GM10248 (cell line): ENCODE measurements at places on chromosomes 1 and 21.

DNA sequence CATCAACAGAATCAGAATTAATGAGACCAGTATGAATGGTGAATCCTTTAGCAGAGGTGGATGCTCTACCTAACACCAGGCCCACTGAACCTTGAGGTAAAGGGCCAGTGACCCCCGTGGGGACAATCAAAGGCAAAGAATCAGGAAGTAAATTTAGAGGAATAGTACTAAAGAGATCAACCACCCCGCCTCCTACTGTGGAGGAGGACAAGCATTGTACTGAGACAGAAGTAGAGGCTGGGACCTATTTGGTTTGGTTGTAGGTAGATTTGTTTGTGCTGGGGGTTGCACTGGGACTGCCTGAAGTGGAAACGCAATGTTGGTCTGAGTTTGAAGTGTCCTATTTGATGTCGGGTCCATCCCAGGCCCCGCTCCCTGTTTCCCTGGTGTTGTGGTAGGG, 9.5 kb downstream of the CD48 start:
- no peak for DNase-seq

- no peak for DNase-seq
Measured at GRCh38 chr1:189131576-189131975, 1346.1 kb downstream of the BRINP3 start.

GRCh38 chr21:14414932-14415508, 32.1 kb upstream of the HSPA13 start:
- DNase-seq: no peak

GRCh38 chr1:93328809-93329760, 16.6 kb upstream of the DR1 start:
- peak; percentile 18 for DNase-seq

GRCh38 chr1:156578055-156578454, 1.5 kb upstream of the TTC24 start:
- no peak for DNase-seq

- DNase-seq: no peak
Measured at GRCh38 chr1:81600363-81600762, 200.4 kb upstream of the ADGRL2 start.

DNA sequence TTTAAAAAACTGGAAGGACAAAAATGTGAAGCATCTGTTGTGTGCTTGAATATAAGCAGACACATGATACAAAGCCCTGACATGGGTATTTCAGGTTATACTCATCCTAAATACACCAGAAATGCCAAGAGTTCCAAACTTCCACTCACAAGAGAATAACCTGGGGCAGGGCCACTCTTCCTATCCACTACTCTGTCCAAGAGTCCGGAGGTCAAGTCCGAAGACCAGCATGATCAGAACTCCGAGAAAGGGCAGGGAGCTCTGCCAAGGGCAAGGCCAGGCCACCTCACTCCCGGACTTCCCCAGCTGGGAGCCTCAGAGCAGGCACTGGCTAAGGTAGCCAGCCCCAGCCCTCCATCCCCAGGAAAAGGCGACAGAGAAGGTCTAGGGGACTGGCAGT, 37.5 kb downstream of the HLCS start:
- no peak for DNase-seq

DNA sequence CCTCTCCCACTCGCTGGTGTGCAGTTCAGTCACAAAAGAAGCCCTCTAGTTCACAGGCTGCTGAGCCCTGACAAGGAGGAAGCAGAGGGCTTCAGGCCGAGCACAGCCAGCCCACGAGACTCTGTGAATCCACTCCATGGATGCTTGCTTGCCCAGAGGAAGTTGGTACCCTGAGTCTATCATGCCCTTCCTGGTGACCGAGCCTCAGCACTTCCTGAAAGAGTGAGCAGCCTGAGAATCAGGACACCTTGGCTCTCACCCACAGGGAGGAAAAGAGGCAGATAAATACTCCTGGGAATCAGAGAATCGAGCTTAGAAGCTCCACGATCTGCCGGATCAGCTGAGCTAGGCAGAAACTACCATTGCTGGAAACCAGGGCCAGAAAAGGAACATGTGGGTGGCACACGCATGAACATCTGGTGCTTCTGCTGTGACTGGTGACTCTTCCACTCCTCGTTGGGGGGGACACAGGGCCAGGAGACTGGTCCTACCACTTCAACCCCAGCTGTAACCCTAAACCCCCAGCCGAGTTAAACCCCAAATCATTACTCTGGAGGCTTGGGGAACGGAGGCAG, 376.3 kb upstream of the CAMK1G start:
- DNase-seq: no peak

GRCh38 chr1:155591770-155592169, 18.2 kb upstream of the MSTO1 start:
- DNase-seq: peak; percentile 57

DNA sequence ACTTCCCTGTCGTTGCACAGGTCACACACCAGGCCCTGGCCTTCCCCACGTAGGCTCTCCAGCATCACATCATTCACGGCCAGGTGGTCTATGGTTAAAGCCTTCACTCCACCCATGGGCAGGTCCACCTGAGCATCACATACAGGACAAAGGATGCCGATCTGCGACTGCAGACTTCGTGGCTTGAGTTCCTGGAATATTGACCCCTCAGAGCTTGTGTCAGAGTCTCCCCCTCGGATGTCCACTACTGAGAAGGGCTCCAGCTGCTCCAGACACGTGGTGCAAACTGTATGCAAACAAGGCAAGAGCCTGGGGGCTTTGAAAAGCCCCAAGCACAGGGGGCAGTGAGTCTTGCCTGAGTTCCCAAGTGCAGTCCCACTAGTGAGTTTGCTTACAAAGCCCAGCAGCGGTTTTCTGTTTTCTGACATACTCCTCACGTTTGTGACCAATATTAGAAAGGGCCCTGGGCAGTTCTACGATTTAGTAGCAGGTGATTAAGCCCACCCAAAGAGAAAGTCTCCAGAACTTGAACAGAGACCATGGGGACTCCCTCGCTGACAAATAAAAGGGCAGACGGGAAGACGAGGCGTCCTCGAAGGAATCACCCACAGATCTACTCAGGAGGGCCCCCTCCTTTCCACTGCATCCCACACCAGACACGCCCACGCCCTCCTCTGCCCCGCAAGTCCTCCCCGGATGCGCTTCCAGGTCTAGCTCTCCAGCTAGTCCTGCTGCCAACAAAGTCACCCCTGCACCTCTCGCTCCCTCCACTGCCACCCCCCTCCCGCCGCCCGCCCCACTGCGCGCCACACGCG, 568 bp downstream of the TRIM45 start:
- DNase-seq: no peak

DNA sequence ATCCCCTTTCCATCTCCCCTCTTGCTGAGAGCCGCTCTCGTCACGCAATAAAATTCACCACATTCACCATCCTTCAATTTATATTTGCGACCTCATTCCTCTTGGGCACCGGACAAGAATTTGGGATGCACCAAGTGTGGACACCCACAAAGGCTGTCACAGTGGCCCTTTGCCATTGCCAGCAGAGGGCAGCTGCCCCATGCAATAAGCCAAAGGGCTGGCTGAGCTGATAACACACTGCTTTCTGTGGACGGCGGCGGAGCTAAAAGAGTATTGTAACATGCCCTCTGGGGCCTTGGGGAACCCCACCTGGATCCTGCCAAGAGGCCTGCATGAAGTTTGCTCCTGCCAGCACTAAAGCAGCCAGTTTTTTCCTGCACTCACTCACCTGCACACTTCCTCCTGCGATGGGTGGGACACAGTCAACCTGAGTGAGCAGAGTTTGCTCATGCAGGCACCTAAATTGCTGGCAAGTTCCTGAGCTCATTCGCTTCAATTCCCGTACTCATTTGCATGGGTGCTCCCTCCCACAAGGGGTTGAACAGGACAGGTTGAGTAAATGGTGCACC, 792.3 kb upstream of the ADAMTS5 start:
- no peak for DNase-seq

DNA sequence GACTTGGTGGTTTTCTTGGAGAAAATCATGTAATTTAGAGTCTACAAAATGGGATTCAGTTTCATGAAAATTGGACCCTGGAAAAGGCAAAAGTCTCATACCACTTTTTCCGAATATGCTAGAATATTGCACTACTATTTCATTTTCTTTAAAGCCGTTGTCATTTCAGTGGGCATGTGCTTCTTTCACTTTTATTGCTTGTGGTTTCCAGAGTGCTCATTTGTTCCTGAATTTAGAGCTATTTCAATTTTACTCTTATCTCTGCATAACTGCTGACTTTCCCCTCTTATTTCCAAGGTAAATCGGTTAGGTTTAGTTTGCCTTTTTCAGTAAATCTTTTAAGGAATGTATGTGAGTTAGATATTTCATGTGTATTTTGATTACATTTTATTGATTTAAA, 11.6 kb downstream of the HHAT start:
- DNase-seq: no peak

DNA sequence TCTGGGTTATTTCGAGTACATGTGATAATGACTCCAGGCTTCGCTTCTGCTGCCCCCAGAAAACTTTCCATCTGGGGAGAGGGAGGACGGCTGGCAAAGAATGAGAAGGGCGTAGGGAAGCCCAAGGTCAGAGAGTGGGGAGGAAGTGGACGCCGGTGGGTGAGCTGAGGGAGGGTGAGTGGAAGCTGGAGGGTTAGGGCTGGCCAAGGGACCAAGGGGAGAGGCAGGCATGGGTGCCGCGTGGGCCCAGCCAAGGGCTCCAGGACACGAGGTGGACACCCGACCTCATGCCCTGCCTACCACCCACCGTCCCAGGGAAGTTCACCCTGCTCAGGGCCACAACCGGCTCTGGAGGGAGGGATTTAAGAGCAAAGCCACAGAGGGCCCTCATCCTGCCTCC, 75.8 kb downstream of the CASZ1 start:
- DNase-seq: no peak

DNA sequence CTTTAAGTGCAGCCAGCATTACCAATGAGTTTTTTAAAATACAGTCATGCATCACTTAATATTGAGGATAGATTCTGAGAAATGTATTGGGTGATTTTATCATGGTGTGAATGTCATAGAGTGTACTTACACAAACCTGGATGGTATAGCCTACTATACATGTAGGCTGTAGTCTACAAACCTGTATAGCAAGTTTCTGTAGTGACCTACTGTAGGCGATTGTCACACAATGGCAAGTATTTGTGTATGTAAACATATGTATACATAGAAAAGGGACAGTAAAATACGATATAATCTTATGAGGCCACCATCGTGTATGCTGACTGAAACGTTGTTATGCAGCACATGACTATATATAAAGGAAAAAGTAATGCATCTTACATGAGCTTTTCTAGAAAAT, 48.2 kb downstream of the RPE65 start:
- no peak for DNase-seq

- DNase-seq: no peak
Measured at GRCh38 chr1:64183395-64184002, 19.9 kb upstream of the UBE2U start.

DNA sequence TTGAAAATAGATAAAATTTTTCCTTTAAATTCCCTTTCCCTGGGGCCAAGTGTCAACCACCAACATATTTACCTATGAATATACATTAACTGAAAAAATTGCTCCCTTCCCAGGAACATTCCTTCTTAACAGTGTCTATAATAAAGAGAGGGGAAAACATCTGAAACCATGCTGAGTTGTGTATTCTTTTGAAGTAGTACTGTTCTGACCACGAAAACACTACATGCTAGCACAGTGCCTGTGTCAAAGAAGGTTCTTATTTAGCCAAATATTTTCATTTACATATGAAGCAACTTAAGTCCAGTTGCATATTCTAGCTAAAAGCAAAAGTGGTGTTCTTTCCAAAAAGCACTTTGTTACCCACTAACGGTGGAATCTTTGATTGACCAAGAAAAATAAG, 311.2 kb downstream of the VAV3 start:
- no peak for DNase-seq

- DNase-seq: no peak
Measured at GRCh38 chr1:184197831-184198230, 146.3 kb downstream of the TSEN15 start.
